B cell (primary cell): ENCODE measurements at places on chromosomes 7 and 10. TPM values are rescaled to one million over a fixed set of nuclear protein-coding genes. Genes with fewer than 3 reads are reported as not detected.

The OR6B1 gene
- not detected in 2 replicates for total RNA-seq

The CYP2C18 gene
- total RNA-seq = not detected in 2 replicates

The GPR158 gene
- not detected in 2 replicates for total RNA-seq

The SMKR1 gene
- 2.9 and 3.8 TPM in 2 replicates for total RNA-seq

The SPDYE3 gene
- total RNA-seq = not detected in 2 replicates

The GNGT1 gene
- not detected in 2 replicates for total RNA-seq

The GRM3 gene
- not detected in 2 replicates for total RNA-seq

The BMPER gene
- not detected in 2 replicates for total RNA-seq

The ZNF467 gene
- 0.32 and 0.39 TPM in 2 replicates for total RNA-seq

The PIP gene
- total RNA-seq = not detected in 2 replicates

The PCLO gene
- 0.05 and 0.32 TPM in 2 replicates for total RNA-seq

DNA sequence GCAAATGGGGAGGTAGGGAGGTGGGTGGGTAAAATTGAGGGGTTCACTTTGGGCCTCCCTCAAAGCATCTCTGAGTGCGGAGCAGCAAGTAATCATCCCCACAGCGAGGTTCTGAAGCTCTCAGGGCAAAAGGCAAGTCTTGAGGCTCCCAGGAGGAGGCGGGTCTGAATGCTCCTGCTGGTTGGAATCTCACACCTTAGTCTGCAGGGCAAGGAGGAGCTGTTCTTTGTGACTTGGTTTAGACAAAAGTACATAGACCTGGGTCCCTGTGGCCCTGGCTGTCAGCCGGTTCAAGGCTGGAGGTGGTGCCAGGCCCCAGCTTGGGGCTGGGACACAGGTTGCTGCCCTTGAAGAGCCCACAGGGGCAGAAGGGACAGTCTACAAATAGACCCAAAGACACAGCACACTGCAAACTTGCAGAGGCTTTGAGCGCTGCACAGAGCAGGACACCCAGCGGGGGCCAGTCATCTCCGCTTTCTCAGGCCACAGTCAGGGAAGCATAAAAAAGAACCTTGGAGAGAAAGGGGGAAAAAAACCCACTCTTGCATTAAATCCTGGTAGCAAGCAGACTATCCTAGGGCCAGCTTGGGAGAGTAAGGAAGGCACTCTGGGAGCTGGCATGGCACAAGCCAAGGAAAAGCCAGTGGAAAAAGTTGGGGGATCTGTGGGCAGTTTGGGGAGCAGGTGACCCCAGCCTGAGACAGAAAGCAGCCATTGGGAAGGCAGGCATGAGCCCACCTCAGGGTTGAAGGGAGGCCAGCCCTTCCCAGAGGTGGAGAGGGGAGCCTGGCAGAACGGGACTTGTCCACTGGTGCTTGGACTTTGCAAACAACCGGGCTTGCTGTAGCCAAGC is 926 bp upstream of the C10orf71 start:
- DNase-seq = no peak

DNA sequence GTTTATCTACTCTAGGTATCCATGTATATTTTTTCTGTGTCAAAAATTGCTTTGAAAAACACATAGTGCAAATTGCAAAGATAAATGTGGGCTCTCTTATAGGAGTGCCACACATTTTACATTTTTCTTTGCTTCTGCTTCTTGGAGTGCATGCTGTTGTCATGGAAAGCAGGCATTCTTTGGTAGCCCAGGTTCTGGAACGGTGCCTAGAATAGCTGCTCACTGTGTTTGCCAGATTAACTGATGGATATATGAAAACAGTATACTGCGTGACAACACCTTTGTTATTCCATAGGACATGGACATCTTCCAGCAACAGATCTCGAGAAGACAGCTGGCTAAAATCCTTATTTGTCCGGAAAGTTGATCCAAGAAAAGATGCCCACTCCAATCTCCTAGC is 13.4 kb downstream of the NIPSNAP2 start:
- no peak for DNase-seq

GRCh38 chr7:14754631-14755030 is 147.9 kb downstream of the DGKB start:
- DNase-seq = no peak

- no peak for DNase-seq
Measured at GRCh38 chr7:121313220-121313792, 15.5 kb upstream of the WNT16 start.

DNA sequence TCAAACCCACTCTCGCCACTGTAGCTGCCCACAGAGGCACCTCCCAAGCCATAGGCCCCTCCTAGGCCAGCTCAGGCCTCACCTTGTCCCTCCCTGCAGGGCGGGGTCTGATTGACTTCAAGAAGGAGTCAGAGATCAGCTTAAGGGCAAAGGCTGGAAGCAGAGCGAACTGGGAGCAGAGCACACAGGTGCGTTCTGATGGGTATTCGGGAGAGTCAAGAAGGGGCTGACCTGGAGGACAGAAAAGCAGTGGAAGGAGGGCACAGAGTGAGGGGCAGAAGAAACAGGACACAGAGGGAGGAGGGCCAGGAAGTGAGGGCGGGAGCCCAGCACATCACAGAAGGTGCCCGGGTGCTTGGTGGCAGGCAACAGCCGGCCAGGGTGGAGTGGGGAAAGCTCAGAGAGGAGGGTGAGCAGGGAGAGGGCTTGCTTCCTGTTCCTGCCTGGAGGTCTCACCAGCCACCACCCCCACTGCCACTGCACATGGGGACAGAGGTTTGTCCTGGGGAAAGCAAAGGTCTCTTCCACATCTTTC is at the start of gene AOC1:
AOC1 (plus strand) TSS at position 147 of the 535 bp plus-strand sequence. CDS start 3,954 bp downstream, outside the sequence.
- no peak for DNase-seq

- no peak for DNase-seq
Measured at GRCh38 chr7:12653518-12653917, 33.9 kb upstream of the ARL4A start.

GRCh38 chr10:89479771-89480446 is 55.5 kb downstream of the SLC16A12 start:
- no peak for DNase-seq

DNA sequence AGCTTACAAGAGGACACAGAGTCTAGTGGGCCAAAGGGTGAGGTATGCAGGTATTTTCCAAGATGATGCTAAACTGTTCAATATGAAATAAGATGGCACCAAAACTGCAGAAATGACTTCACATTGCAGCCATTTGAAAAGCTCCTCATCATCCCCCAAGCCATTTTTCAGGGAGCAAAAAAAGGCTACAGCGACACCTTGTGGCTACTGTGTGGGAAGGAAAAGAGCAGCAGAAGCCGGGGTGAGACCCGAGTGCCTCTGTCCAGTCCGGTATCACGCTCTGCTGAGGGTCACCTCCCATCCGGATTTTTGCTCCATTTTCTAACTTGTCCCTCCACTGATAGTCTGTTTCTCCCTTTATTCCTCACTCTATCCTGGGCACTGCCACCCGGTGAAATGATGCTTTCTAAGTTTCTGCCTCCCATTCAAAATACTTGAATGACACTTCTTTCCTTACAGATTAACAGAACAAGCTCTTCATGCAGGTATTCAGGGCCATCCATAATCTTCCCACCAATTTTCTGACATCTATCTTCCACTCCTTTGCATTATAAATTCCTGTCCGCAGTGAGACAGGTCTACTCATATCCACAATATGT is 220.2 kb downstream of the DGKI start:
- peak; percentile 5 for DNase-seq

GRCh38 chr7:30027065-30027456 is 559 bp upstream of the FKBP14 start:
- peak; percentile 76 for DNase-seq

DNA sequence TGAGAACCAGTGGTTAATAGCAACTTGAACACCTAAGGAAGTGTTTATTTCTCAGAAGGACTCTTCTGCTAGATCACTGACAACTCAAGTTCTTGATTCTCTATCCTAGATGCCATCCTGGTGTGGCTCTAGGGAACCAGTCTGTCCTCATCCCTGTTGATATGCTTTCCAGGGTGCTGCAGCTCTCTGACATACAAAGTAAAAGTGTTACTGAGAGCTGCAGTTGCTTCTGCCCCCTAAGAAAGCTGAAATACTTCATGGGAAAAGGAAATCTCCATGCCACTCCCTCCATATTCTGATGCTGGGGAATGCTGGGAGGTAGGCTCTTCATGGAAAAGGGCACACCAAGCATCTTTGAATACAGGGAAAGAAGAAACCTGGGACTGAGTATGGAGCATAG is 168.1 kb downstream of the KLF6 start:
- DNase-seq = no peak

- DNase-seq = no peak
Measured at GRCh38 chr10:79014796-79015195, 54.0 kb upstream of the ZMIZ1 start.

GRCh38 chr7:158567153-158567603 is 20.4 kb downstream of the PTPRN2 start:
- DNase-seq = no peak

DNA sequence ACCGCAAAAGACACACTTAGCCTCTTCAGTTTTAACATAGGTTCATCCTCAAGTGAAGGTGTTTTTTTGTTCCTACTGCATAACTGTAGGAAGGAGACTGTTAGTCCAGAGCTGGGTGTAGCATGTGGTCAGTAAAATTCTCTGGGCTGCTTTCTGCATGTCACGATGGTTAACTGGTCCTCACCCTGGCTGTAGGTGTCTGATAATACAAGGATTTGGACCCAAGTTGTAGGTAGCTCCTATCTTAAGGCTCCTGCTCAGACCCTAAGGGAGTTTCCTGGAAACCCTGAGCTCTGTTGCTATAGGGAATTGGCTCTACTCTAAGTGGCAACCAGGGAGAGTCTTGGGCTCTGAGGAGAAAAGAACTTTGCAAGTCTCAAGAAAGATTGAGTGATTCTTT is 112.9 kb downstream of the SAMD9 start:
- DNase-seq = no peak

GRCh38 chr7:131583430-131583829 is 27.0 kb upstream of the PODXL start:
- no peak for DNase-seq

DNA sequence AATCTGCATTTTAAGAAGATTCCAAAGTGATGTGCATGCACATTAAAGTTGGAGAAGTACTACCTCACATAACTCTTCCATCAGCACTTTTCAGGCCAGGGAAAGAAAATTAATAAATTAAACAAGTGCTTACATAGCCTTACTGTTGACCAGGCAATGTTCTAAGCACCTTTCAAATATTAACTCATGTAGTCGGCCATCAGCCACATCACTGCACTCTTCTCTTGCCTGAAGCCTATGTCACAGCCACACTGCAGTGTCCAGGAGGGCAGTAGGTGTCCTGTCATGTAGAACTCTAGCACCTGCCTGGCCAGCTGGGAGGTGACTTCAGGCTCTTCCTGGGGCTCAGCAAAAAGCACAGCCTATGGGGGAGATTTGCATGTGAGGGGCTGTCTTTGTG is 71.5 kb downstream of the CDK1 start:
- DNase-seq = no peak

DNA sequence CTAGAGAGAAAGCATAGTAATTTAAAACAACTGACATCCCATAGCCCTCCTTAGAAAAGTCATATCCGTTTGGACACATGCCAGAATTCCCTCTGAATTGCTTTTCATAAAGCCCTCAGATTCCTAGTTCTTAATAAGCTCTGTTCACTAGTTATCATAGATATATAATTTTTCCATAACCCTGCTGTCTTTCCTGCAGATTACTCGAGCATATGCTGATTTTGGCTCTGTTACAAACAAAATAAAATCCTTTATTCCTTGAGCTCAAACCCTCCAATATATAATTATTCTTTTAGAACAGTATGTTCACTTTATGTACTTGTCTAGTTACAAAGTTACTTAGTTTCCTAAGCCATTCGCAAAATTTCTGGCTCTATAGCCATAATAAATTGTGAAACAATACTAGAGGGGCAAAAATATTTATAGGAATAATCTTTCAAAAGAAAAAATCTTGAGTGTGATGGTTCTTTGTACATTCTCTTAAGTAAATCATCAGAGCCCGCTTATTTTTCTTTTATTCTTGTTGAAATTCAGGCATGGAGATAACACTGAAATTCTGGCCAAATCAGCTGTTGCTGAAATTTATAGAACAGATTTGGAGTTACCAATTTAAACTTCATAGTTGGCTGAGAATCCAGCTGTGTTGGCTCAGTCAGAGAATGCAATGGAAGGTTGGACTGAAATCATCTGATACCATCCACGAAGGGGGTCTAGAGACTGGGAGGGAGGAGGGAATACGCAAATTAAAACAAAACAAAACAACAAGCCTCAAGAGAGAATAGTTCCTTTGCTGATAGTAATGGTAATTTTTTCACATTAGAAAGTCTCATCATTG is 146.1 kb upstream of the TMEM196 start:
- no peak for DNase-seq

DNA sequence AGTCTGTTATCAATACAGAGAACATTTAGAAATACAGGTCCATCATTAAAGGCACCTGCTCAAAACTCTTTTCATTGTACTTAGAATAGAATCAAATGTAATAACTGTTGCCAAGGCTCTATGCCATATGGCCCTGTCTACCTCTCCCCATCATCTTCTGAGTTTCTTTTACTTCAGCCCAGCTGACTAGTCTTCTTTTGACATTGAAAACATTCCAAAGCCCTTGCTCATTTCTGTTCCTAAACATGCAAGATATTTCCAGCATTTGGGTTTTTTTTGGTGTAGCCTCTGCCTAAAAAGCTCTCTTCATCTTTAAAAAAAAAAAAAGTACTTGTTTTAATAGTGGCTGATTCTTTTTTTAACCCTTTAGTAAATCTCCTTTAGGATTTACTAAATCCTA is 165.5 kb upstream of the SMIM30 start:
- no peak for DNase-seq

DNA sequence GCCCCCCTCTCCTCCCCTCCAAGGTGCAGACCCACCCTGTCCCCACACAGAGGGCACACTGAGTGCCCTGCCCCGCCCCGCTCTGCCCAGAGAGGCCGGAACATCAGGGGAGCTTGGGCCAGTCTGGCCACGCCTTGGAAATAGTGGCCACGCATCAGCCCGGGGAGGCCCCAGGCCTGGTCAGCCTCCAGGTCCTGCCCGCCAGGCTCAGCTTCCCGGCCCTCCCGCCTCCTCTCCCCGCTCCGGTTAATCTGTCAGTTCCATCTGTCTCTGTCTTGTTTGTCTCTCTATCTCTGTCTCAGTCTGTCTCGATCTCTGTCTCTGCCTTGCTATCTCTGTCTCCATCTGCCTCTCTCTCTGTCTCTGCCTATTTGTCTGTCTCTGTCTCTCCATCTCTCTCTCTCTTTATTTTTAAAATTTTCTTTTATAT is 28.9 kb upstream of the TNRC18 start:
- DNase-seq = no peak

DNA sequence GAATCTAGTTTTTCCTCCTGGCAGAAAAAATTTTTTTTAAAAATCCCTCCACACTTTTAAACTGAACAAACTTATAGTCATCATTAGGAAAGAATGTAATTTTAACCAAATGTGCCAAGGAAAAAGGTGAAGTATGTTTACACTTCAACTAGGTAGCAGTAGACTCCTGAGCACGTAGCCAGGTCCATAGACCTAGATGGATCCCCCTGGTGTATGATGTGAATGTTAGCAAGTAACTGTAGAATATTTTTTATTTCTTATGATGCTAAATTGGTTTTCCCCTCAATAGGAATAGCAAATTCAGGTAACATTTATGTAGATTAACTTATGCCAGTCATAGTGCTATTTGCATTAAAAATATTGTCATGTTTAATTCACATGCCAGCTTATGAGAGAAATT is 19.6 kb downstream of the CABCOCO1 start:
- DNase-seq = no peak

- DNase-seq = peak; percentile 22
Measured at GRCh38 chr7:69256634-69257081, 341.6 kb upstream of the AUTS2 start.

GRCh38 chr7:143285806-143286521 is 1.2 kb downstream of the TMEM139 start:
- no peak for DNase-seq
